ENCODE measurements at places on chromosomes 1 and 21.

DNA sequence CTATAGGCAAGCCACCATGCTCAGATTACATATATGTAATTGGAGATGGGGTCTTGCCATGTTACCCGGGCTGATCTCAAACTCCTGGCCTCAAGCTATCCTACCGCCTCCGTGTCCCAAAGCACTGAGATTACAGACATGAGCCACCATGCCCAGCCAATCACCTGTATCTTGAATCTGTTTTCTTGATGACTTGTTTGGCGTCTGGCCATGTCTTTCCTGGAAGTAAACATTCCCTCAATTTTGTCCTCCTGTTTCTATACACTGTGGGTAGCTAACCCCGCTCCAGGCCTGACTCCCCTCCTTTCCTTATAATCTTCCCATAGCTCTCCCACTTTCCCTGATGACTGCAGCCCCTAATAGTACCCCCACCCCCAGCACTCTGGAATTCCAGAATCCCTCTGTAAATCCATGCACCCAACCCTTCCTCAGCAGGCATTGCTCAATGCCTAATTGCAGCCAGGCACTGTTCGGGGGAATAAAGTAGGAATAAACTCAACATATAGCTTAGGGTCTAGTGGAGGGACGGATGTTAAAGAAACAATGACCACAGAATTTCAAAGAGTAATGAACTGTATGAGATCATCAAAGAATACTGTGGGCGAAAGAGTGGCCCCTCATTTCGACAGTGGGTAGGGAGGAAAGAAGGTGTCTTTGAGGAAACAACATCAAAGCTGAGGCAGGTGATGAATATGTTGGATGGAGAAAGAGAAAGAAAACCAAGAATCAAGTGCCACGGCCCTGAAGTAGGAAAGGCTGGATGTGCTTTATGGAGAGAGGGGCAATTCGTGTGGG, 161.5 kb downstream of the ADSS2 start:
- no peak for DNase-seq

GRCh38 chr1:239931341-239931740, 160.3 kb upstream of the FMN2 start:
- no peak for DNase-seq

- no peak for DNase-seq
Observed at GRCh38 chr21:36966821-36967768, 626 bp upstream of the HLCS start.

DNA sequence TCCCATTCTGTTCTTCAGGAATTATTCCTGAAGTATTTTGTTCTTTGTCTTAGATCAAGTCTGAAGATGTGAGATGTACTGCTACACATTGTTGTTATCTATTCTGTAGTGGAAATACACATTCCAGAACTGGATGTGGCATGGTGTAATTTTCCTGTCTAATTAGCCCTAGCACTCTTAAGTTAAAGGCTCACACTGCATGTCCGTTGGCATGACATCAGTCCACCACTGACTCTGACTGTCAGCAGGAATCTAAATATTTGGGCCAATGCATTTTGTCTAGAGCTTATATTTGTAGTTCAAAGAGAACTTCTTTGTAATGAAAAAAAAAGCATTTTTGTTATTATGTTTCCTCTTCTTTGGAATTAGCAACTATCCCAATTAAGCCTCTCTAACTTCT, 201.0 kb downstream of the S1PR1 start:
- DNase-seq, result no peak

GRCh38 chr1:181148636-181149035, 60.1 kb downstream of the IER5 start:
- no peak for DNase-seq

DNA sequence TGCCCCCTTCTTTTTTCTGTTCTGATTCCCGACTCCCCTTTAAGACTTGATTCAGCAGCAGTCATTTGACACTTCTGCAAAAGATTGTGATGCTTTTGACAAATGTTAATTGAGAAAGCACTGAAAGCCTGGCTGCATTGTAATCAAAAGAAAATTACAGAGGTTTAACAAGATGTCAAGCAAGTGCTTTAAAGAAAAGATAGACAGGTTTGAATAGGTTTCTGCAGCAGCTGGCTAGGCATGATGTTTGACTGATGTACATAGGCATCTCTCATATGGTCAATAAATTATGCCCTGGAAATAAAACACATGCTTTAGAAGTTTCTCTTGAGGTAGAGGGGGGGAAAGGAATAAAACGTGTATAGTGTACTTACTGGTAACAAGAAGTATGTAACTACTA, 147.8 kb downstream of the ADGRL2 start:
- no peak for DNase-seq

- no peak for DNase-seq
Observed at GRCh38 chr1:167824163-167824794, 89.7 kb downstream of the ADCY10 start.

GRCh38 chr1:162159515-162159914, 90.0 kb downstream of the NOS1AP start:
- no peak for DNase-seq

DNA sequence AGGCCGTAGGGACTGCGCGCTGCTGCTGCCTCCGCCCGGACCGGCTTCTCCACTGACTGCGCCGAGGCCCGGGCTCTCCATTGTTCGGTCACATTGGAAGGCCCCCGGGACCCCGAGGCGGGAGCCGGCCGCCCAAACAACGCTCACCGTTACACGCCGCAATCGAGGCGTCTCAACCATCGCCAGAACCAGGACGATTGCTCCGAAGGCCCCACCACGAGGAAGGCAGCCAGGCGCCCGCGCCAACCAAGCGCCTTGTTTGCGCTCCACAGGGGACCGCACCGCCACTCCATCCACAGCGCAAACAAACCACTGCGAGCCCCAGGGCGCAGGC, 595 bp downstream of the GLUL start:
- no peak for DNase-seq

DNA sequence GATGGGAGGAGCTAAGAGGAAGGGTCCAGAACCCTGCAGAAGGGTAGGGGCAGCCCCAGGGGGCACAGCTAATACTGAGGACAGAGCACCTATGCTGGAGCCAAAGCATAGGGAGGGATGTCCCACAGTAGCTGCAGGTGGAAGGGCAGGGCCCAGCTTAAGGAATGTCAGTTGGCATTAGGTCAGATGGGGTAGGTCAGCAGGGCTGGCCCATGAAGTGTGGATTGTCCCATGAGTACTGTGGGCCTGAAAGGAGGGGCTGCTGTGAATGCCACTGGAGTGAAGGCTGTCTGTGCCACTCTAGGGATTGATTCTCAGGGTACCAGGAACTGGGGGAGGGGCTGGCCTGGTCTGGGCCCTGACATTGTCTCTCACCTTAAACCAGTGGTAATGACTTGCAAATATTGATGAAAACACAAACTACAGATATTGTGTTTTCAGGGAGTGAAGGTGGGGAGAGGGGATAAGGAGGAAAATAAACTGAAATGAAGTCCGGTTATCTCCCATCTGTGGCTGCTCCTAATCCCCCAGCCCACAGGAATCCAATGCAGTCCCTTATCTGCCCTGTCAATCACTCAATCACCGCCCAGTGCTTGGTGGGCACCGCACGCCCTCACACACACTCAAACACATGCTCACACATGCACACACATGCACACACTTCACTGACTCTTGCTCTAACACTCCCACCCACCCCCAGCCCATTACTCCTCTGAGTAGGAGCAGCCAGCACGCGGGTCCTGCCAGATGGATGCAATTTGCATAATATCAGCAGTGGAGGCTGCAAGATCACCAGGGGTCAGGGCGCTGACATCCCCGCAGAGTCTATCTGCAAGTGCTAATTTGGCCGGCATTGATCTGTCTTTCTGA, 27.8 kb downstream of the DMAP1 start:
- no peak for DNase-seq

GRCh38 chr1:199898654-199899053, 128.9 kb upstream of the NR5A2 start:
- DNase-seq, result no peak

DNA sequence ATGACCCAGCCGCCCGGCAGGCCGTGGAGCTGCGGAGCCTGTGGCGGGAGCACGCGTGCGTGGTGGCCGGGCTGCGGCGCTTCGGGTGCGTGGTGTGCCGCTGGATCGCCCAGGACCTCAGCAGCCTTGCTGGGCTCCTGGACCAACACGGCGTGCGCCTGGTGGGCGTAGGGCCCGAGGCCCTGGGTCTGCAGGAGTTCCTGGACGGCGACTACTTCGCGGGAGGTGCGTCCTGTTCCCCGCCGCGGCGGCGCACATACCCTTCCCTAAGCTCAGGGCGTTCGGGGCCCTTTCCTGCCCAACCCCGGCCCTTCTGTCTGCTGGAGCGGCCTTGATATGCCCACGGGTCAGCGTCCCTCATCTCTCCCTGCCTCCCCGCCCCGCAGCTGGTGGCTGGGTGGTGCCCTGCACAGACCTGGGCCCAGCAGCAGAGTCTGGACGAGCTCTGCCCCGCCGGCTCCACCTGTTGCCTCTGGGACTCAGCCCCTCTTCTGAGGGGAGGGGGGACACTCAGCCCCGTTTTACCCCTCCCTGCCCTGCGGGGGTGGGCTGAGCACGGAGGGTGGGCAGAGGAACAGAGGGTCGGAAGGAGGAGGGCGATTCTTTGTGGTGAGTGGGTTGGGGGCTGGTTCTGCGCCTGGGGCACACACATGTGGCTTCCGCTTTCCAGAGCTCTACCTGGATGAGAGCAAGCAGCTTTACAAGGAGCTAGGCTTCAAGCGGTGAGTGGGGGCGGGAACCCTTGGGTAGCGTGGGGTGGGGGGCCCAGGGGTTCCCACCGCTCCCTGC, 688 bp downstream of the PRXL2B start:
- no peak for DNase-seq

GRCh38 chr1:228273720-228274451, 66.0 kb downstream of the OBSCN start:
- no peak for DNase-seq

GRCh38 chr1:17920881-17921640, 165.9 kb downstream of the ACTL8 start:
- no peak for DNase-seq

- DNase-seq, result no peak
Observed at GRCh38 chr21:24955275-24955961, 651.9 kb downstream of the MRPL39 start.

GRCh38 chr1:228314315-228314657, 92.3 kb downstream of the TRIM11 start:
- DNase-seq, result no peak

DNA sequence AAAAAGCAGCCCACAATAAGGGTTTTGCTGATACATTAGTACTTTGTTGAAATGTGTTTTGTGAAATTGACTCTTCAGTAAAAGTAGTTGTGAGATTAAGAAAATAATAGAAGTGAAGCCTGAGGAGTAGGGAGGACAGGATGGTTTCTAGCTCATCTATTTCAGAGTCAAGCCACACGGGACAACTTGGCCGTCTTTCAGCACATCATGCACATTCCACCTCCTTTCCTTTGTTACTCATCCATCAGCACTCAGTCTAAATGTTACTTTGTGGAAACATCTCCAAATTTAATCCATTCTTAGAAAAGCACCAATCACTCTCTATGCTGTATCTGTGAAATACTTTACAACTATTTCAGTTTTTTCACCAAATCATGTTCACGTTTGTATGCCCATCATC, 223.3 kb downstream of the FGGY start:
- DNase-seq, result no peak

All from HS-5 (cell line).